H9 (cell line): ENCODE measurements at places on chromosomes 16 and 17.

DNA sequence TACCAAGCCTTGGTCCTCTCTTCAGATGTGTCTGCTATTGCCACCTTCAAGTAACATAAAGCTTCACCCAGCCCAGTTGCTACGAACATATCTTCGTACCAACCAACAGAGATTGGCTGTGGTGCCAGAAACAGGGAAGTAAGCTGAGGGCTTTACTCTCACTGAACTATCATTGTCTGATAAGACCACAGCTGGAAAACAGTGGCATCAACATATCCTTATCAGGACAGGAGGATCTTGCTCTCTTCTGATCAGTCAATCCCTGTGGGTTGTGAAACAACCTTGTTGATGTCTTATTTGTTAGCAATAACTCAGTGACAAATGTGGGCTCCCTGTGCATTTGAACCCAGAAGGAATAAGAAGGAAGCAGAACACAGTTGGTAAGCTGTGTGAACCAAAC is 446.3 kb upstream of the MAF start:
- DNase-seq, result no peak

DNA sequence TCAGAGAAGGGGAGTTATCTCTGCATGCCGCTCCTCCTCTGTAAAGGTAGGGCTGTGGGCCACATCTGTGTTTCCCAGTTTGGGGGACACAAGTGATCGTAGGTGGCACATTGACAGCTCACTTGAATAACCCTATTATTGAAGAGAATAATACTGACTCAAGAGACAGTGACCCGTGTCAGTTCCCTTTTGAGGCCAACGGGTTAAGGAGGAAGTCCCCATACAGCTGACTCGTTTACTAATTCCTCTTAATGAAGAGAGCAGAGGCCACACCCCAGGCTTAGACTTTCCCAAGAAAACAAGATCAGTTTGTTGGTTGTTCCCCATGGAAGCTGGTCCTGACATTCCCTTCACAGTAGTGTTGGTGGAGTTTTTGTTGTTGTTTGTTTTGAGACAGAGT is 33.0 kb downstream of the IL4R start:
- no peak for DNase-seq

DNA sequence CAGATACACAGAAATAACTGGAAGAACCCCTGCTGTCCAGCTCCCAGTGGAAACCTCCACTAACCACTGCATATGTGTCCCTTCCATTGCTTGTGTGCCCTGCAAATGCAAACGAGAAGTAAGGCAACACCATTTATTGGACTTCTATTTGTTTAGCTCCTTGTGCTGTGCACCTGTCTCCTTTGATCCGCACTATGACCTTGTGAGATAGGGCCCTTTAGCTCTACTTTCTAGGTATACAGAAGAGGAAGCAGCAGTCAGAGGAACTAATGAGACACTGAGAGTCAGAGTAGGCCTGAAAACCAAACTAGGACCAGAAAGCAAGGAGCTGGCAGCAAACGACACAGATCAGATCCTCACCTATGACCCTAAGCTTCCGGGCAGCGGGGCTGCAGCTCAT is 22.4 kb downstream of the SOX9 start:
- DNase-seq, result no peak

DNA sequence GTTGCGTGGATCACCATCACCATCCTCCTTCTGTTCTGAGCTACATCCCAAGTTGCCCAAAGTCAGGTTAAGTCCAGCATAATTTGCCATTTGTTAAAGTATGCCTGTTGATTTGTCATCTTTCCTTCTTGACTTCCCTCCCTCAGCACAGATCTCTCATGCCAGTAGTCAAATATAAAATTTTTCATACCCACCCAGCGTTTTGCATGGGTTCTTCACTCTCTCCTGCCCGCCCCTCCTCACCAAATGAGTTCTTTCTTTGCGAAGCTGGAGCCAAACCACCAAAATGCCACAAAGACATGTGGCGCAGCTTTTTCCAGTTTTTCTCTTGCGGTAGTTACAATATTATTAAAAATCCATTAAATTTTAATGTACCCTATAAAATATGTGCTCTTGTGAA is 167.2 kb downstream of the MSI2 start:
- no peak for DNase-seq

- peak; percentile 88 for DNase-seq
Measured at GRCh38 chr17:15944759-15945526, at the start of gene ADORA2B. Gene ADORA2B (plus strand): TSS chr17:15945130. CDS start chr17:15945249, 119 bp downstream.

DNA sequence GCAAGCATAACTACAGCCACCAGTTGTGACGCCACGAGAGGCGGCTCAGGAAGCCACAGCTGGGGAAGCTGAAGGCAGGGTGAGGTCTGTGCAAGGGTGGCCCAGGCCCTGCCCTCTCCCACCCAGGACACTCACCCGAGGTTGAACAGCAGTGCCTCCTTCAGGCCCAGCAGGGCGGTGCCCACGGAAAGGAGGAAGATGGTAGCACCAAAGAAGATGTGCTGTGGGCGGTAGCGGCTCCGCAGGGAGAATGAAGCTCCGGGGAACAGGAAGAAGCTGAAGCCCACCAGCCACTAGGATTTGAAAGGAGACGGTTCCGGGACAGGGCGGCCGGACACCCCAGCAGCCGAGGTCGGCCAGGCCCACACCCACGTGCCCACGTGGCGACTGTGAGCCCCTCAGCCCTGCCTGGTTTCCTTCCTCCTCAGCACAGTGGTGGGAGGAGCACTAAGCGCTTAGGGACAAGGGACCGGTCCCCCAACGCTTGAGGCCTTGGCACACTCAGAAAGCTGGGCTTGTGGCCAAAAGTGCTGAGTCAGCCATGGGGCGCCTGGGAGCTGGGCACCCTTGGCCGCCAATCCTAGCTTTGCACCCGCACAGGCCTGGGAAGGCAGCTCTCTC is 11.0 kb downstream of the CYB561 start:
- peak; percentile 71 for DNase-seq

DNA sequence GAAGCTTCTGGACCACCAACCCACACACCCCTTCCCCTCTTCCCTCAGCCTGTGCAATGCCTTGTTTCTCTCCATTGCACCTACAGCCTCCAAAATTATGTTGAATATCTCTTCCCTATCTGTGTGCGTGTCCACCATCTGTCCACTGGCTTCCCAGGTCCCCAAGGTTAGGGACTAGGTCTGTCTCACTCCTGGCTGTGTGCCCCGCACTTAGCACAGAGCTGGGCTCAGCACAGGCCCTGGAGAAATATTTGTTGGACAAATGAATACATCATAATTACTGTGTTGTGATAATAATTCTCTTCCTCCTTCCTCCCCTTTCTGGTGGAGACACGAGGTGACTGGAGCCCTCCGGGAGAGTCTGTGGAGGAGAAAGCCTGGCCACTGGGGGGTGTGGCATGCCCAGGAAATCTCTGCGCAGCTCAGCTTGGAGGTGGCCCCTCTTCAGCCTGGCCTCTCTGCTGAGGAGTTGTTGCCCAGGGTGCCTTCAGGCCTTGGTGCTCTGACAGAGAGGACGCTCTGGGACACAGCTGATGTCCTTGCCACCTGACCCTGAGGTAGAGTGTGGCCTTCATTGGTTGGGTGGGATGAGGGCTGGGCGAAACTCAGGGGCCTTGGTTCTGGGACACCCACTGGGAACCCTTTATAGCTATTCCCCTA is 3.3 kb upstream of the BRD7 start:
- no peak for DNase-seq

GRCh38 chr17:74558882-74559519 is 8.3 kb downstream of the CD300H start:
- peak; percentile 44 for DNase-seq

GRCh38 chr16:67183627-67184452 is at the start of gene MATCAP1:
Gene MATCAP1 (minus strand): TSS chr16:67183963. CDS start chr16:67180610, 3,353 bp downstream.
- DNase-seq, result peak; percentile 97
